Thoracic aorta (tissue), 2 donors: ENCODE measurements at places on chromosomes 16 and 17.

DNA sequence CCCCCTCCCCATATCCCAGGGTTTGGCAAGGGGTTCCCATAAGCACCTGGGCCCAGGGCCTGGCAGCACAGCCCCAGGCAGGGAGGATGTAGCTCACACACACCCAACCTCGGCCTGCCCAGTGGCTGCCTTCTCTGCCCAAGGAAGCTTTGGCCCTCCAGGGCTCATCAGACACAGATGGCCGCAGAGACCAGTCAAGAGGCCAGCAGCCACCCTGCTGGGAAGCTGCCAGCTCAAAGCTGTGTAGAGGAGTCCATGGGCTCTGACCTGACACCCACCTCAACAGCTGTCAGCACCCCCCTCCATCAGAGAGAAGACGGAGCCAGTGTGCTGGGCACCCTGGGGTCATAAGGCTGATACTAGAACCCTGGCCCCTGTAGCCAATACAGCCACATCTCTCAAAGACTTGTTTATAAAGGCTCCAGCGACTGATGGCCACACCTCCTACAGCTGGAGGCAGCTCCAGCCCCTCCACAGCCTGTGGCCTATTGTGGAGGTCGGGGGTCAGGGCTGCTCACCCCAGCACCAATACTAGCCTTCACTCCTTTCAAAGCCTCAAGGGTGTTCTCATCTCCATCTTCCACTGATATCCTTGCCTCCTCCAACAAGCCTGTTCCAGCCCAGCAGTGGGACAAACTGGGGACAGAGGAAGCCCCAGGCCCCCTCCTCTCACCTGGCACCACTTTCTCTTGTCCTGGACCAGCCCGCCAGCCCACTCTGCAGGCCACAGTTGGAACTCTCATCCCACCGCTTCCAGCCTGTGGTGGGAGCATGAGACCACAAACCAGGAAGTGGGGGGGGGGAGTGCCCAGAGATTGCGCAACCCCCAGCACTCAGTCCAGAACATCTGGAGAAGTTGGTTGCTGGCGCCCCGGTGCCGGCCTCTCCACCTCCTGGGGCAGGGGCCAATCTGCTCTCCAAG lies 2.2 kb upstream of the MPG start:
- DNase-seq: no peak

DNA sequence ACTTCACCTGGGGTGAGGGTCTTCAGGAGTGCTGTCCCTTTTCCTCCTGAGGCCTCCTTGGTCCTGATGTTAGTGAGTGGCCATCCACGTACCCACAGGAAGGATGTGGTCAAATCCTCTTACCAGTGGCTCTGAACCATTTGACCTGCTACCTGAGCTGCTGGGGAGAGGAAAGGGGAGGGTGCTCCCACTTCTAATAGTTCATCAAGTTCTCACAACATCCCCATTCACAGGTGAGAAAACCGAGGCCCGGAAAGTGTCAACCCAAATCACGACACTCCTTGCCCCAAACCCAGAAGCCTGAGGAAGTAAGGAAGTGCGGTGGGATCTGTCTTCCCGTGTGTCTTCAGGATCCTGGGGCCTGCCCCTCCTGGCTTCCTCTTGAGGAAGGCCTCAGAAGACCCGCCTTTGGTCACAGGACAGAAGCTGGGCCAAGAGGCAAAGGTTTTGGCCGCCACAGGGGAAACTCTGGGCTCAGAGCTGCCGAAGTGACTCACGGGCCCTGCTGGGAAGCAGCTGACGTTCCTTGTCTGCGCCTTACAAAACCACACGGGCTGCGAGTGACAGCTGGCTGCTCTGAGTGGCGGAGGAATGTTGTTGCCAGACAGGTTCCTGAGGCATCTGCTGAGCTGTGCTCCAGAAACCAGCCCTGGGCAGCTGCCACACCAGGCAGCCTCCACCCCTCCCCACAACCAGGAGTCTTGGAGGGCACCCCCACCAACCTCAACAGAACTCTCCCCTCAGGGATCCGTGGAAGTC lies 13.9 kb upstream of the KIFC3 start:
- peak; percentile 76 for DNase-seq

GRCh38 chr16:88665570-88665969 lies 2.7 kb upstream of the MVD start:
- DNase-seq: no peak

GRCh38 chr17:68378268-68379176 lies 78.8 kb downstream of the WIPI1 start:
- peak; percentile 89 for DNase-seq

GRCh38 chr16:4489030-4489429 lies 12.8 kb downstream of the HMOX2 start:
- no peak for DNase-seq

- DNase-seq: peak; percentile 51
Measured at GRCh38 chr16:89422527-89422904, 67.8 kb downstream of the ANKRD11 start.

DNA sequence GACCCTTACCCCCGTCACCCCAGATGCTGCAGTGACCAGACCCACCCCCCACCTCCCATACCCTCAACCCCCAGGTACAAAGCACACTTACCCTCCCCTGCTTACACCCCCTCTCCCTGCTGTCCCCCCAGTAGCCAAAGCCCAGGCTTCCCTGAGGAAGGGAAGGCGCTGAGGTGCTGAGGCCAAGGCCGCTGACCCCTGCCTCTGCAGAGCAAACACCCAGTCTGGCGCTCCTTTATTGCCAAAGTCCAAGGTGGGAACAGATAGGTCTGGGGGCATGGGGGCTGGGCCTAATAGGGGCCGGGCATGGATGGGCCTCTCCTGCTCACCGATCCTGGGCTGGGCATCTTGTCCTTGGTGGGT lies 683 bp downstream of the LCAT start:
- no peak for DNase-seq

DNA sequence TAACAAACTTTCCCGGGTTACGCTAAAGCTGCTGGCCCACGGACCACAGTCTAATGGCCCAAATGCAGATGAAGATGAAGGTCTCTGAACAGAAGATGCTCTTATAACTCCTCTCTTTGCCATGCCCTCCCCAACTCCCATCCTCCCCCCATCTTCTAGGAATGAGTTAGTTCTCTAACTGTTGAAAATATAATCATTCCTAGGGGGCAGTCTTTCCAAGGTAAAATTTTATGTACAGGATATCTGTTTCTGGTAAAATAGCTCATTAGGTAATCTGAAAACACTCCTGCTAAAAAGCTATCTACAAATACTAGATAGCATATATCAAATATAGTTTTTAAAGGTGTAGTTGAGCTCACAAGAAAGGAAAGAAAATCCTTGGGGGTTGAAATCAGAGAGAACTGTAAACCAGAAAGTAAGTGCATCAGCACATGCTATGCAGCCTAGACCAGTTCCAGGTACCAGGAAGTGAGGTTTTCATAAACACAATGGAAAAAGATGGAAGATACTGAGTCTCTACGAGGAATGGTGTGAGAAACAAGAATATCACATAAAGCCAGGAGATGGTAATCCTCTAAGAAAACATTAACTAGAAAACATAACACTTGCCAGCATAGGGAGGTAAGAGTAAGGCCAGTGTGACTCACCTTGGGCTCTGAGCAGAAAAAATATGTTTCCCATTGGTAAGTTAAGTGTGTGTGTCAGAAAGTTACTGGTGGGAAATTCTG lies 38.1 kb downstream of the CMC2 start:
- DNase-seq: no peak

- no peak for DNase-seq
Measured at GRCh38 chr16:68286153-68287074, 22.1 kb downstream of the SLC7A6 start.

DNA sequence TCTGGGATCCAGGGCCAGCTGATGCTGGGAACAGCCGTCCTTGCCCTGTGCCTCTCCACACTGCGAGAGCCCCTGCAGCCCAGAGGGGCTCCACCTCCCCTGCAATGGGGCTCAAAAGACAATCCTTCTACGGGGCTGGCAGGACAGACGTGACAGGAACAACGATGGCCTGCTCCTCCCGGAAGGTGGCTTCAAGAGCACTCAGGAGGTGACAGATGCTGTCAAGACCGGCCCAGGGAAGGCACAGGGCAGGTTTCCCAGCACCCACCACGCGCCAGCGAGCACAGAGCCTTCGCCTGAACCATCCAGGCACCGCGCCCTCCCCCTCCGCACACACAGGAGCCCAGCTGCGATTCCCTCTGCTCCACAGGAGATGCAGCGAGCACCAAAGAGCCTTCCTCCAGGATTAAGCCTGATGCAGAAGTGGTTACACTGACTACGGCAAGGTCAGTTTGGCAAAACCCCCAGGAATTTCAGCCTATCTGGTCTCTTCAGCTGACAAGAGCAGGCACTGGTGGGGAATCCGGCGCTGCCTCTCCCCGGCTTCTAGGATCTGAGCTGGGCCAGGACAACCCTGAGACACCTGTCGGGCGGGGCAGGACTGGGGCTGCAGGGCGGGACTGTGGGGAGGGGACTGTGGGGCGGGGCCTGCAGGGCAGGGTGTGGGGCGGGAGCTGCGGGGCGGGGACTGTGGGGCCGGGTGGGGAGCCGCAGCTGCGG lies 103.4 kb downstream of the ZNF778 start:
- no peak for DNase-seq

GRCh38 chr16:66617728-66618127 lies 13.2 kb downstream of the CMTM3 start:
- no peak for DNase-seq

- no peak for DNase-seq
Measured at GRCh38 chr17:81029859-81030258, 5.1 kb upstream of the BAIAP2 start.

GRCh38 chr16:15919331-15919730 lies 30.1 kb upstream of the ABCC1 start:
- no peak for DNase-seq

GRCh38 chr17:74361230-74362068 lies at the start of gene BTBD17:
TSS of gene BTBD17 (minus strand) at chr17:74361868. CDS start at chr17:74361819, 49 bp downstream.
- no peak for DNase-seq

DNA sequence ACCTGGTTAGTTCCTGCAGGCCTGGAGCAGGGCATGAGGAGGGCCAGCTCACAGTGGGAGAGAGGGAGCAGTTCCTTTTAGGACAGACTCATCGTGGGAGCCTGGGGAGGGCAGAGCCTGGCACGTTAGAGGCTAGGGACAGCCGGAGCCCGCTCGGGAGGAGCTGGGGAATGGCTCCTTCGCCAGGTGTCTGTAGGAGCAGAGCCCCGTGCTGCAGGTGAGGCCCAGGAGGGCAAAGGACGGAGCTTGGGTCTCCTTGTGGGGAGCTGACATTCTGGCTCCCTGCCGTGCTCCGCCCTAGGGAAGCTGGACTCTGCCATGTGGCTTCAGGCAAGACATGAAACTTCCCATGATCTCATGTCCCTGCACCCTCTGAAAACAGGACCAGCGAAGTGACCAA lies 18.7 kb upstream of the MTSS2 start:
- DNase-seq: no peak

DNA sequence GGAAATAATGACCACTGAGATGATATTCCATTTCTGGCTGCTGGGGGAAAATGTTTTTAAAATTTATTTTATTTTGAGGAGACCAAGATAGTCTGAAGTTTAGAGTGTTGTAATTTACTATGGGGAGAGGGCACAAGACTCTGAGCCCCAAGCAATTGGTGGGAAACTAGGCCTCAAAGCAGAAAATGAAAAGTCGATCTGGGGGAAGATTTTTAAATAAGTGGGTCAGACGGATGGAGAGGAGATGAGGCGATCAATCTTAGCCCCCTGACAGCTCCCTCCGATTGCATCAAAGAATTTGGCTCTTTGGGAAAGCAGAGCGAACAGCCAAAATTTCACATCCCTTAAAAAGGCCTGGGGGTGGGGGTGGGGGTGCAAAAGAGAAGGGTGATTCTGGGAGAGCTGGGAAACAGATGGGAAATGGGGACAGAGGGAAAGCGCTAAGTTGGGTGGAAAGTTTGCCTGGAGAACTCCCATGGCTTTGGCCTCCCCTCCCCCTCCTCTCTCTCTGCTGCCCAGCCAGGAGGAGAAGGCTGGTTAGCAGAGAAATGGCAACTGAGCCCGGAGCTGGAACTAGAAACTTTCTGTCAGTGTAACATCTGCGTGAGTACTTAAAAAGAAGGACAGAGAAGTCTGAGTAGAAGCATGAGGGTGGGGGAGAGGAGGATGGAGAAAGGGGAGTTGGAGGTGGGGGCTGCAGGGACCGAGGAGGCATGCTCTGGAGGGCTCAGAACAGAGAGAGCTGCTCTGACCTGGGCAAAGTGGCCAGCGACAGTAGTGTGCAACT lies 1.4 kb upstream of the HOXB2 start:
- no peak for DNase-seq

GRCh38 chr17:21463204-21463661 lies 87.1 kb downstream of the KCNJ12 start:
- DNase-seq: no peak

DNA sequence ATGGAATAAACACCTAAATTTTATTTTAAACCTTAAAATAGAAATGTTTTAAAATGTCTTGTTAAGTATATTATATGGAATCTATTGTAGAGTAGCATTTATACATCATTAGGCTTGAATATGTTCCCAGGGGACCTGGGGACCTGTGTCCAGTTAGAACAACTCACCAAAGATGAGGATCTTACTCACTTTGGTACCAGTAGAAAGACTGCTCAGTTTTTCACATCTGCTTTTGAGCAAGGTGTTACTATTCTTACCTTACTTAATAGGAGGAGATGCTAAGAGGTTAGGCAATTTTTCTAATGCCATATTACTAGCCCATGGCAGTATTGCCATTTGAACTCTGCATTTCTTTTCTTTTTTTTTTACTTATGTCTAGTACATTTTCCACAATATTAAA lies 14.7 kb downstream of the STXBP4 start:
- DNase-seq: no peak

DNA sequence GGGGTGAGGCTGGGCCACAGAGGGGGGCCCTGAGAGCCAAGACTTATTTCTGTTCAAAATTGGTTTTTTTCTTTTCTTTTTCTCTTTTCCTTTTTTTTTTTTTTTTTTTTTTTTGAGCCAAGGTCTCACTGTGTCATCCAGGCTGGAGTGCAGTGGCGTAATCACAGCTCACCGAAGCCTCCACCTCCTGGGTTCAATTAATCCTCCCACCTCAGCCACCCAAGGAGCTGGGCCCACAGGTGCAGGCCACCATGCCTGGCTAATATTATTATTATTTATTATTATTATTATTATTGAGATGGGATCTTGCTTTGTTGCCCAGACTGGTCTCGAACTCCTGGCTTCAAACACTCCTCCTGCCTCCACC lies 17.5 kb upstream of the CACNA1H start:
- no peak for DNase-seq

GRCh38 chr17:74637926-74638325 lies 14.4 kb upstream of the CD300E start:
- no peak for DNase-seq

GRCh38 chr16:70692873-70693671 lies 7.2 kb upstream of the MTSS2 start:
- no peak for DNase-seq

- no peak for DNase-seq
Measured at GRCh38 chr16:73354434-73354833, 306.5 kb upstream of the ZFHX3 start.

DNA sequence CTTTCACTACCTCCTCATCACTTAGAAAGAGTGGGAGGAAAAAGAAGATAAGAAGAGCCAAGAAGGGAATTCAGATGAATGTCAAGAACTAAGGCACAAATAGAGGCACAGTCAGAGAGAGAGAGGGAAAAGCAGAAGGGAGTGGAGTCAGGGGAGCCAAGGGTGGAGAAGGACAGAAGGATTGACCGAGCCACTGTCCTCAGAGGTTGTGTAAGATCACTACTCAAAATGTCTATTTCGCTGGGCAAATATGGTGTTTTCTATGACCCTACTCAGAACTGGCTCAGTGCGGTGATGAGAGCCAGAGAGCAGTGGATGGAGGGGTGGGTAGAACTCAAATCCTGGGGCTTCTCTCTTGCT lies 139.2 kb upstream of the HS3ST2 start:
- DNase-seq: no peak

- no peak for DNase-seq
Measured at GRCh38 chr17:13005530-13005929, 12.3 kb downstream of the ELAC2 start.

- DNase-seq: no peak
Measured at GRCh38 chr16:12798171-12798570, 5.5 kb downstream of the CPPED1 start.

GRCh38 chr16:65336160-65336559 lies 214.3 kb upstream of the CDH11 start:
- no peak for DNase-seq
